GM12892 (cell line): ENCODE measurements at places on chromosomes 1 and 21.

GRCh38 chr1:237181743-237182317 is 139.8 kb downstream of the RYR2 start:
- DNase-seq = no peak

GRCh38 chr1:194534784-194535183 is 1348.4 kb upstream of the B3GALT2 start:
- DNase-seq = no peak

DNA sequence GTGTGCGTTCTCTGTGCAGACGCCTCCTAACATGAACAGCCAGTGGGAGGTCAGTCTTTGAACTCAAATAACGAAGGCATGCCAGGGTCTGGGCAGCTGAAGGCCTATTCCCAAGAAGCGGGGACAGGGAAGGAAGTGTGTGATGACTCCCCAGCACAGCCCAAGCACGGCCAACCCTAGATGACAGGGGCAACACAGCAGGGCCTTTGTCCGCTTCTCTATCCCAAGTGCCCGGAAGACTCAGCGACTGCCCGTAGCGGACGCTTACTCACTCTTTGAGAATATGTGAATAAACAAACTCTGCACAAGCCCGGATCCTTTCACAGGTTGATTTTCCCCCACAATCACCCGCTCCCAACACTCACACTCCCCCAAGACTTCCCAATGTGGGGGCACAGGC is 11.2 kb downstream of the C1orf198 start:
- no peak for DNase-seq

GRCh38 chr1:116066868-116067565 is 44.2 kb upstream of the MAB21L3 start:
- DNase-seq = no peak

- DNase-seq = no peak
These were observed 8.9 kb downstream of the GABRD start for GRCh38 chr1:2027961-2028583.

- DNase-seq = no peak
These were observed 64.5 kb upstream of the CSF1 start for GRCh38 chr1:109846162-109846561.

- no peak for DNase-seq
These were observed 119.7 kb downstream of the HHAT start for GRCh38 chr1:210448297-210448892.

- no peak for DNase-seq
These were observed 10.0 kb downstream of the LRRC53 start for GRCh38 chr1:74502432-74502831.

DNA sequence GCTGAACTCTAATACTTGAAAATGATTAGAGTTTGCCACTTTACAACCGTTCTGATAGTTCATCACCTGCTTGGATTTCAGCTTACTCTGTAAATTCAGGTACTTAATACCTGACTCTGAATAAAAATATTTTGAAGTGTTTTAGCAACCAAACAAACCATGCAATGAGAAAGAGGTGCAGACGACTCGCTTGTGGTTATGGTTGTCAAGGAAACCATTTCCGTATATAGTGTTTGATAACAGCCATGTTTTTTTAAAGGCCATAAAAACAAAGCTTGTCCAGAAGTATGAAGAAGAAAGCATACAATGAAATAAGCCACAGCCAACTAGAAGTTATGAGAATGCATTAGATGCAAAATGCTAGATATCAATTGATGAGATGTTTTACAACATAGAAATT is 167.2 kb upstream of the HMCN1 start:
- DNase-seq = no peak

- no peak for DNase-seq
These were observed 153.8 kb upstream of the HMGB4 start for GRCh38 chr1:33709783-33710718.

- peak; percentile 96 for DNase-seq
These were observed 123.9 kb upstream of the VAMP3 start for GRCh38 chr1:7646981-7647901.

- no peak for DNase-seq
These were observed 42.0 kb downstream of the C1orf198 start for GRCh38 chr1:230826166-230826875.

DNA sequence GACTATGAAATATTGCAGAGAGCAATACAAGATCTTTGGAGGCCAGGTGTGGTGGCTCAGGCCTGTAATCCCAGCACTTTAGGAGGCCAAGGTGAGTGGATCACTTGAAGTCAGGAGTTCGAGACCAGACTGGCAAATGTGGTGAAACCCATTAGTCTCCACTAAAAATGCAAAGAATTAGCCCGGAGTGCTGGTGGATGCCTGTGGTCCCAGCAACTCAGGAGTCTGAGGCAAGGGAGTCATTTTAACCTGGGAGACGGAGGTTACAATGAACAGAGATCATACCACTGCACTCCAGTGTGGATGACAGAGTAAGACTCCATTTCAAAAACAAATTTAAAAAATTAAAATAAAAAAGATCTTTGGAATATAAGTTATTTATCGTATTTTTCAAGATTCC is 76.6 kb downstream of the PRKAB2 start:
- DNase-seq = no peak

GRCh38 chr1:205236951-205237475 is 9.3 kb downstream of the TMCC2 start:
- DNase-seq = no peak
